ENCODE measurements at places on chromosomes 2 and 18. TPM values are rescaled to one million over a fixed set of nuclear protein-coding genes. Genes with fewer than 3 reads are reported as not detected.

MERTK gene
- 2.4 TPM for polyA plus RNA-seq

CFC1 gene
- polyA plus RNA-seq, result 0.28 TPM

EVX2 gene
- polyA plus RNA-seq, result not detected

PROKR1 gene
- polyA plus RNA-seq, result 1.1 TPM

KLHL14 gene
- polyA plus RNA-seq, result 0.44 TPM

TSHZ1 gene
- polyA plus RNA-seq, result not detected

ALPP gene
- not detected for polyA plus RNA-seq

ANTXR1 gene
- polyA plus RNA-seq, result 13.3 TPM

FSHR gene
- not detected for polyA plus RNA-seq

GALNT13 gene
- polyA plus RNA-seq, result 3.5 TPM

DPP10 gene
- polyA plus RNA-seq, result 2.8 TPM

LRP1B gene
- 0.15 TPM for polyA plus RNA-seq

TNFRSF11A gene
- polyA plus RNA-seq, result 3.8 TPM

AGXT gene
- not detected for polyA plus RNA-seq

DIS3L2 gene
- 15.2 TPM for polyA plus RNA-seq

MEIS1 gene
- polyA plus RNA-seq, result not detected

KCNG2 gene
- 0.13 TPM for polyA plus RNA-seq

CHCHD5 gene
- polyA plus RNA-seq, result 68.8 TPM

C1QL2 gene
- polyA plus RNA-seq, result 0.87 TPM

THUMPD2 gene
- polyA plus RNA-seq, result 20.3 TPM

SERPINB10 gene
- polyA plus RNA-seq, result not detected

ME2 gene
- 62.8 TPM for polyA plus RNA-seq

C2orf74 gene
- polyA plus RNA-seq, result 18.2 TPM

GTF2A1L gene
- 0.65 TPM for polyA plus RNA-seq

PTPRM gene
- polyA plus RNA-seq, result 1.6 TPM

SIX3 gene
- 0.21 TPM for polyA plus RNA-seq

EGR4 gene
- polyA plus RNA-seq, result not detected

PCARE gene
- not detected for polyA plus RNA-seq

BCL11A gene
- 77.6 TPM for polyA plus RNA-seq

IL1RL2 gene
- not detected for polyA plus RNA-seq

PRSS56 gene
- not detected for polyA plus RNA-seq

GYPC gene
- 31.2 TPM for polyA plus RNA-seq
